ENCODE measurements at places on chromosomes 1 and 21.

DNA sequence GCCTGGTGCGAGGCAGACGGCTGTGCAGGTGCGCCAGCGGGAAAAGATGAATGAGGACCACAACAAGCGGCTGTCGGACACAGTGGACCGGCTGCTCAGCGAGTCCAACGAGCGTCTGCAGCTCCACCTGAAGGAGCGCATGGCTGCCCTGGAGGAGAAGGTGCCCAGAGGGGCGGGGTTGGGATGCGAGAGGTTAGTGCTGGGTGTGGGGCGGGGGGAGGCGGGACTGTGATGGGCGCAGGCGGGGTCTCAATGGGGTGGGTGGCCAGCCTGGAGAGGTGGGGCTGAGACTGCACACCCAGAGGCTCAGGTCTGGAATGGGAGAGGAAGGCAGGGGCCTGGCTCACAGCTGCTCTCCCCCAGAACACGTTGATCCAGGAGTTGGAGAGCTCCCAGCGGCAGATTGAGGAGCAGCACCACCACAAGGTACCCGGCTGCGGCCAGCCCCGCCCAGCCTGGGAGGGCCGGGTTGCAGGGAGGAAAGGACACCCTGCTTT is 22.3 kb downstream of the PPFIA4 start:
- DNase-seq = no peak

- peak; percentile 81 for DNase-seq
Measured at GRCh38 chr1:44029911-44030604, 1.2 kb downstream of the SLC6A9 start.

DNA sequence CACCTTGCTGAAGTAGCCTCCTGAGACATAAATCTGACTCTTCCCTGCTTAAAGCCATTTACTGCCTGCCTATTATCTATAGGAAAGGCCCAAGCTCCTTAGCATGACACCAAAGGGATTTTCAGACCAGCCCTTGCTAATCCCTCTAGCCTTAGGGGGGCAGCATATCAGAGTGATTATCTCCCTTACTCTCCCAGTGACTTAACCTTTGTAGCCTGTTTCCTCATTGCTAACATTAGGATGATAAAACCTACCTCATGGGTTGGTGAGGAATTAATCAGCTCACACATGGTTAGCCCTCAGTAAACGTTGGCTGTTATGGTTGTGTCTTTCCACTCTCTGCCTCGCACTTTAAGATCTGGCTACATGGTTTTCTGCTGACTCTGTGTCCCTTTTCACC is 70.1 kb downstream of the ROR1 start:
- DNase-seq = no peak

GRCh38 chr1:37995751-37996345 is 6.0 kb upstream of the SF3A3 start:
- no peak for DNase-seq

DNA sequence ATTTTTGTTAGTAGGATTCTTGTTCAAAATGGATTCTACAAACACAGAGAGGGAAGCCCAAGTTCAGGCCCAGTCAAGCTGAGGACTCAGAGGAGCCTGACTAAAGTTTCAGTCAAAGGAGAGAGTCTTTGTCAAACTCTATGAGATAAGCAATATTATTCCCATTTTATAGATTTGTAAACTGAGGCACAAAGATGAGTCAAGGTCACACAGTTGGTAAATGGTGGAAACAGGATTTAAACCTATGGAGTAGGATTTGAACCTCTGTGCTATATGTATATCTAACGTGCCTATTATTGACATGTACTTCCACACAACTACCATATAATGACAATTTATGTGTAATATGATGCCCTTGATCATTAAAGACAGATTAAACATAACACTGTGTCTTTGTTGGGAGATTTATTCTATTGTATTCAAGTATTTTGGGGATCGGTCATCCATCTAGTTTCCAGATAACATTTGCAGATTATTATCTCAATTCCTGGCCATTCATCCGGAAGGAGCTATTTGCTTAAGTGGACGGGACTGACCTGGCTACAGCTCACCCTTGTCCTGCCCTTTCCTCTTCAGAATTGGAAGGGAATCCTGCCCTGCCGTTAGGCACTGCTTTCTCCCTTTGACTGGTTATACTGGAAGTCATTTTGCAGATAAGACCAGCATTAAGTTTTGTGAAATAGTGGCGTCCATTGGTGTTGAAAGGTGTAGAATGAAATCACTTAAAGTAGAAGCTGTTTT is 86.1 kb upstream of the LMO4 start:
- no peak for DNase-seq

DNA sequence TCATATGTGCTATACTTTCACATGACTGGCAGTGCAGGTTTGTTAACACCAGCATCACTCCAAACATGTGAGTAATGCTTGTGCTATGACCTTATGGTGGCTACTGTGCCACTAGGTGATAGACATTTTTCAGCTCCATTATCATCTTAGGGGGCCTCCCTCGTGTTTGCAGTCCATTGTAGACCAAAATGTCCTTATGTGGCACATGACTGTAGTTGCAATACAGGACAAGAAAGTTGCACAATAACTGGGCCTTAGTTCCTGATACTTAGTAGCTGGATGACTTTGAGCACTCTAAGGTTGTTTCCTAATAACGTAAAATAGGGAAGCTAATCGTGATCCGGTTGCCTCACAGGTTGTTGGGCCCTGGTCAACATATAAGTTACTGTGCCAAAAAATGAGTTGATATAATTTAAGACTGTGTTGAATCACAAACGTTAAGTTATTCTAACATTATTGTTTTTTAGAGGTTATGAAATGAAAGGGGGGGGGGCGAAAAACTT is 511 bp upstream of the SNX27 start:
- no peak for DNase-seq

GRCh38 chr21:42145569-42146272 is 73.2 kb upstream of the ABCG1 start:
- peak; percentile 35 for DNase-seq

DNA sequence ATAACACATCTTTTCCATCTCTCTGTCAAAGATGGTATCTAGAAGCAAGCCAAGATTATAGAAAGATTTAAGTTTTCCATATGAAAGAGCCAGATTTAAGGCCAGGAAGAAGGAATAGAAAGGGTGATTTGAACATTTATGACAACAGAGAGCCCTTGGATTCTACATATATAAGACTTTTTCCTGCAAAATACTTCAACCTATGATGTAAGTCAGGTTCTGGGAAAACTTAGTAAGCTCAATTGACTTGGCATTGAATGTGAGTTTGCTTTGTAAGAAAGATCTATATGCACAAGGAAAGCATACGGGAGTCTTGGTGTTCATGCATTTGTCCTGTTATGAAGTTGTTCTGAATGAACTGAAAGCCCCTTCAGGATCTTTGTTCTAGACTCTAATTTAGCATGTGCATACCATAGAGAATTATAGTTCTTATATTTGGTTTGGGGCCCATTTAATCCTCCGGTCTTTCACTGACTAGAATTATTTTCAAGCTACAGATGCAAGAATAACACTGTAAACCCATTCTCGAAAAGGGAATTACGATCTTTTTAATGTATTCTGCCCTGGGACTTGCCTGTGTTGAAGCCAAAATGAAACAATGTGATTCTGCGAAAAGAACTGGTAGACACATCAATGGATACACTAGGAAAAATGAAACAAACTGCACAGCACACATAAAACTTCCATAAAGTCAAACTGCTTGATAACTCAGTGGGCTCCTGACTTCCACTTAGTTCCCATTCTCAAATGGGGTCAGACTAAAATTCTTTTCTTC is 152.8 kb downstream of the DISP1 start:
- DNase-seq = no peak

DNA sequence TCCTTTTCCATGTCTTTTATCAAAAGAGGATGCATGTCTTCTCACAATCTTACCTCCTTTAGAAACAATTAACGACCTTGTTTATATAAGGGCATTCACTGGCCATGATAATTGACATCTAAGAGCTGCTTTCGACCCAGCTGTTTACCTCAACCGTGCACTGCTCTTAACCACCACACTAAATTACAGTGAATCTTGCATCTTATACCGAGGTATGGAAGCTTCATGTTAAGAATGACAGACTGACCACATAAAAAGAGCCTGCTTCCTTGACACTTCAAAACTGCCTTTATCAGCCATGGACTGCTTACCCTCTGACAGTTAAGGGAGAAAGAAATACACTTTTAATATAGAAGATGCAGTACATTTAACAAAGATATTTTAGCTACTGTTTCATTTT is 301.7 kb upstream of the LYPLAL1 start:
- no peak for DNase-seq

DNA sequence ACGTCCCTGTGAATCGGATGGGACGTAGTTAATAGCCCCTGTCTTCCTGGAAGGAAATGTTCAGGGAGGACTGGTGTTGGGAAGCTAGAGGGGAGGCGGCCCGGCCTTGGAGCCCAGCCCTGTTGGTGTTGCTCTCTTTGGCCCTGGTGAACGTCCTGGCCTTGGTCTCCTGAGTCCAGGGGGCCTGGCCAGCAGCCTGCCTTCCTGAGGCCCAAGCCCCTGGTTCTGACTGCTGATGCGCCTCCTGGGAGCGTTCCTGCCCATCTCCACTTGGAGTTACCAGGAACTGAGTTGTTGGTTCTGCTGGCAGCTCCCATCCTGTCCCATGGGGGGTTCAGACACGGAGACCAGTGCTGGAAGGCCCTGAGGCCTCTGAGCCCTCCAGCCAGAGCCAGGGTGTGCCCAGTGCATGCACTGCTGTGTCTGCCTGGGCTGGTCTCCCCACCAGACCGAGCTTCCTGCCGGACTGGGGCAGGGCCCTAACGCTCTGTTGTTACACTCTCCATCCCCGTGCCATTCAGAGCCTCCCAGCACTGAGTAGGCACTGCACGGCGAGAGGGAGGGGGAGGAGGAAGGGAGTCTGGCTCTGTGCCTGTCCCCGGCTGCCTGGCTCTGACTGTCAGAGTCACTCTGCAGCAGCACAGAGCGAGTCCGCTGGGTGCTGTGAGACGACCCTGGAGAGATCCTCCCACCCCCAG is 382.5 kb upstream of the VAMP3 start:
- DNase-seq = no peak

- no peak for DNase-seq
Measured at GRCh38 chr1:160565564-160565963, 13.7 kb downstream of the CD84 start.

- DNase-seq = no peak
Measured at GRCh38 chr1:8283058-8283884, 34.6 kb upstream of the SLC45A1 start.

All from stimulated activated CD8-positive, alpha-beta memory T cell treated with anti-CD3 and anti-CD28 coated beads, Interleukin-4, amount 100 ng/mL, for 24 hours (primary cell).